Body of pancreas (tissue), 4 donors: ENCODE measurements at places on chromosomes 3 and 15.

DNA sequence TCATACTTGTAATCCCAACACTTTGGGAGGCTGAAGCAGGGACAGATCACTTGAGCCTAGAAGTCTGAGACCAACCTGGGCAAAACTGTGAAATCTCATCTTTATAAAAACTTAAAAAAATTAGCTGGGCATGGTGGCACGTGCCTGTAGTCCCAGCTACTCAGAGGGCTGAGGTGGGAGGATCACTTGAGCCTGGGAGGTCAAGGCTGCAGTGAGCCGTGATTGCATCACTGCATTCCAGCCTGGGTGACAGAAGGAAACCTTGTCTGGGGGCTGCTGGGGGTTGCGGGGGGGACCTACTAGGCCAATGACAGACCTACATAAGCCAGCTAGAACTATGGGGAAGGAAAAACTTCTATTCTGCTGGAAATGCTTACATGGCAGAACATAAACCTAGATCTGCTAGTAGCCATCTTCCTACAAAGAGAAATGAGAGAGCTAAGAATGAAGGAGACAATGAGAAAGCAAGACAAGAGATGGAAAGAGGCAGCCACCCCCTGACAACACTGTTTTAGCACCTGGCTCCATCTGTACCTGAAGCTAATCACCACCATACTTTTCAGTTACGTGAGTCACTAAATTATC is 23.9 kb downstream of the FOXP1 start:
- no peak for DNase-seq

DNA sequence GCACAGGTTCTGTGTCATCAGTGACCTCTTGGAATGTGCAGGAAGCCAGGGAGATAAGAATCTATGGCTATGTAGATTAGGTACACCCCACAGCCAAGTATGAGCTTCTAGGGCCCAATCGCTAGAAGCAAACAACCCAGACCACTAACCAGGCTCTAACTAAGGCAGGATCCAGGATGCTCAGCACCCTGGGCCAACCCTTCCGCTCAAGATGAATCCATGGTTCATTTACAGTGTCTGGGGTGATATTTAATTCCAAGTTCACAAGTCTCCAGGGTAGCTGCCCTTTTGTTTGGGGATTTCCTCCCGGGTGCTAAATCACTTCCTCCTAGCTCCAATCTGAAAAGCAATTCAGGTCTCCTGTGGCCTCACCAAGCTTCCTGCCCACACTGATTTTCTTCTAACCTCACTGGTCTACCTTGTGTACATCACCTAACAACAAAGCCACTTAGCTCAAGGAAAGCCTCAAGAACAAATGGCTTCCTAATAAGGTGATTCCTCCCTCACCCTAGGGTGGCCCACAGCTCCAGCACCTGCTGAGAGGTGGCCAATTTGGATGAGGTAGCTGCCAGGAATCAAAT is 2.4 kb downstream of the EHD4 start:
- DNase-seq: no peak

GRCh38 chr15:37059086-37059485 is 41.3 kb downstream of the MEIS2 start:
- no peak for DNase-seq

- DNase-seq: no peak
Observed at GRCh38 chr15:32870240-32871033, 152.6 kb downstream of the GREM1 start.

DNA sequence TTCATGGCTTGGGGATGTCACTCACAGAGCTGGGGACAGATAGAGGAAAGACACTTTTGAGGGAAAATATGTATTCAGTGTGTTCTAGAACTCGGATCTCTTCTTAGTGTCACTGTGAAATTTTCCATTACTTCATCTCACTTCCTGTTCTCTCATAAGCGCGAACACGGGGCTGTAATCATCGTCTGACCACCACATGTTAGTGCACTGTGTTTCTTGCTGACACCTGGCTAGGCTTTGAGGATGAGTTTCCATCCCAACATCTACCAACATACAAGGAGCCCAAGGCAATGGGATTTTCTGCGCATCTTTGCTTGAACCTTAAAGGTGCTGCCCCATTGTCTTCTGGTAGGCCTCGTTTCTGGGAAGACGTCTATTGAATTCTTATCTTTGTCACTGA is 84.0 kb downstream of the LIPC start:
- DNase-seq: no peak

- DNase-seq: no peak
Observed at GRCh38 chr3:72590732-72591221, 257.5 kb downstream of the SHQ1 start.

DNA sequence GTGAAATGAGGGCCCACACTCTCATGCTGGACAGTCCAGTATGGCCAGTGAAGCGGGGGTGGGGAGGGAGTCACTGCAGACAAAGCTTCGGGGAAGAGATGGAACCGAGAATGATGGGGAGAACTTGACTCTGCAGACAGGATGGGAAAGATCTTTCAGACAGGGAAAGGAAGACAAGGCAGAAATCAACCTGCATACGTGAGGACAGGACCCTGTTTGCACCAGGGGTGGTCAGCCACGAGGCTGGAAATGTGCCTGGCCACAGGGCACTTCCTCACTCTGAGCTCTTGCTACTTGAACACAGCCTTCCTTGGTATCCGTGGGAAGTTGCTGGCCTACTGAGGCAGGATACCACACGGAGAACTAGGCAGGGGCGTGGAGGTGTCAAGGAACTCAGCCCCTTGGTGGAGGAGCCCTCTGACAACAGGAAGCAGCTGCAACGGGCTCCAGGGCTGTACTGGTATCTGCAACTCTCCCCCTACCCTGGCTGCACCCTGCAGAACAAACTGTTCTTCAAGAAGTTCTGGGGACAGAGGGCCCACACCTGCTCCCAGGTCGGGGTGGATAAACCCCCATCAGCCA is 9.3 kb upstream of the SRP14 start:
- DNase-seq: peak; percentile 26

- DNase-seq: no peak
Observed at GRCh38 chr3:9136746-9137465, 112.5 kb downstream of the SRGAP3 start.

- no peak for DNase-seq
Observed at GRCh38 chr3:50806806-50807205, 132.1 kb downstream of the DOCK3 start.

- peak; percentile 13 for DNase-seq
Observed at GRCh38 chr15:67329984-67330733, 75.6 kb downstream of the IQCH start.

GRCh38 chr15:40092256-40092978 is 16.3 kb downstream of the BMF start:
- peak; percentile 46 for DNase-seq

DNA sequence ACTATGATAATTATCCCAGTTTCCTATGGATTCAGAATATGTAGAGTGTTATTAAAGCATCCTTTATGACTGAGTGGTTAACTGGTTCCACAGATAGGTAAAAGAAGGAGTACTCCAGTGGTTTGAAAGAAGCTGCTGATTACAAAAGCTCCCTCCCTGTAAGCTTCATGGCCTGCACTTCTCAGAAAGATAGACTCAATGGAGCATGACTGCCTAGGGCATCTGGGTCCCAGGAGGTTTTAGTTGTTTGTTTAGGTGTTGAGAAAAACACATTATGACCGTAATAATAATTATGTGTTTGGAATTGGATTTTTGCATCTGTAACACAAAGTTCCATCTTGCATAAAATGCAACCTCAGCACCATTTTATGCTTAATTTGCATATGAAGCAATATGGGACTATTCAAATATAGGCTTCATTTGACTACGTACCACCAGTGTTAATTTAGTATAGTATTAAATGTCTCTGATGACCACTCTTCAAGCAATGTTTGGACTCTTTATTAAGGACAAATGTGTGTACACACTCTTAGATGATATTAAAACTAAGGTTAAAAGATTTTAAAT is 121.1 kb downstream of the ROBO2 start:
- DNase-seq: no peak

- no peak for DNase-seq
Observed at GRCh38 chr3:155512175-155512866, 218.8 kb upstream of the STRIT1 start.

DNA sequence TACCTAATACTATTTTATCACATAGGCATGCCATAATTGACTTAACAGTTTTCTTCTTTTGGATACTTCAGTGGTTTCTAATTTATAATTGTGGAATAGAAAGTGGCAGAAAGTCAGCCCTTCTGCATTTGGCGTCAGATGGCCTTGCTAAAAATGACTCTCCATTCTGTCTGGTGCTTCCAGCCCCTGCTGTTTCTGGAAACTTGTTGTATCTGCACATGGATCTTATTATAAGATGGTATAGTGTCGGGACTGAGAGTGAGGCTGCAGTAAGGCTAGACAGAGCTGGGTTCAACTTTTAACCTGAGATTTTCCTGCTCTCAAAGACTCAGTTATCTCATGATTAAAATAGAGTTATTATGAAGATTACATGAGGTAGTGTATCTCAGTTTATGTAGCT is 74.8 kb upstream of the WDR72 start:
- no peak for DNase-seq

DNA sequence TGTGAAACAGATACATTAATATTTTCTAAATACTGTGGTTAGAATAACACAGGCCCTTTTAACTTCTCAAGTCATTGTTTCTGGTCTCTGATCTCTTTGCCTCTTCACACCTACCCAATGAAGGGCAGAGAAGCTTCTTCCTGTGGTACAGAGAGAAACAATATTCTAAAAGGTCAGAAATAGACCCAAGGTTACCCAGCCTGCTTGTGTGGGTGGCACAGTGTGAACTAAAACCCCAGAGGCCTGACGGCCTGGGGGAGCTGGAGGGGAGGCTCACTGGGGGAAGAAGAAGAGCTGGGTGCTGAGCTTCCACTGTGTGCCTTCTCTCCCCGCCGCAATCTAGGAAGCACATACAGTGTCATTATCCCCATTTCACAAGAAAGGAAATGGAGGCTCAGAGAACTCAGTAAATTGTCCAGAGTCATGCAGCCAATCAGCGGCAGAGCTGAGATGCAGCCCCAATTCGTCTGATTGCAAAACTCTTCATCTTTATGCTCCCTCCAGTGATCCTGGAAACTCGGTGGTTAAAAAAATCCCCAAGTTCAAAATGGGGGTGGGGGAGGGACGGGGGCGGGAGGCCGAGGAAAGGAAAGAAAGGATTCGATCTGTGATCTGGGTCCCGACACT is 64.1 kb upstream of the HEG1 start:
- DNase-seq: no peak

DNA sequence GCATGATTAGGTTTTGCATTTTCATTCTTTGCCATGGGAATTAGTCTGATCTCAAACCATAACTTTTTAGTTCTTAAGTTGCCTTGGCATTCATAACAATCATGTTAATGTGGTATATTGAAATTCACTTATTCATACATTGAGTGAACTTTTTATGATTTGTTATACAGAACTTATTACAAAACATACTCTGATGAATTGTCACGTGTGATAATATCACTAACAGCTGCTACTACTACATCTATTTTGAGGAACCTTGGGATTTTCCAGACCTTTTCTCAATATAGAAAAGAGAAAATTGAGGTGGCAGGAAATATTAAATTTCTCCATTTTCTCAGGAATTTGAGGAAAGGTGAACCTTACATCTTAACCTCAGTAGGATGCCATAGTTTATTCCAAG is 9.2 kb downstream of the LXN start:
- no peak for DNase-seq

DNA sequence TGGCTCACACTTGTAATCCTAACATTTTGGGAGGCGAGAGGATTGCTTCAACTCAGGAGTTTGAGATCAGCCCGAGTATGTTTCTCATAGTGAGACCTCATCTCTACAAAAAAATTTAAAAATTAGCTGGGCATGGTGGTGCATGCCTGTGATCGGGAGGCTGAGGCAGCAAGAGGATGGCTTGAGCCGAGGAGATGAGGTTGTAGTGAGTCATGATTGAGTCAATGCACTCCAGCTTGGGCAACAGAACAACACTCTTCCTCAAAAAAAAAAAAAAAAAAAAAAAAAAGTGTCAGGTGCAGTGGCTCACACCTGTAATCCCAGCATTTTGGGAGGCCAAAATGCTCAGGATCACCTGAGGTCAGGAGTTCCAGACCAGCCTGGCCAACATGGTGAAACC is 2.4 kb downstream of the RPL39L start:
- DNase-seq: no peak

DNA sequence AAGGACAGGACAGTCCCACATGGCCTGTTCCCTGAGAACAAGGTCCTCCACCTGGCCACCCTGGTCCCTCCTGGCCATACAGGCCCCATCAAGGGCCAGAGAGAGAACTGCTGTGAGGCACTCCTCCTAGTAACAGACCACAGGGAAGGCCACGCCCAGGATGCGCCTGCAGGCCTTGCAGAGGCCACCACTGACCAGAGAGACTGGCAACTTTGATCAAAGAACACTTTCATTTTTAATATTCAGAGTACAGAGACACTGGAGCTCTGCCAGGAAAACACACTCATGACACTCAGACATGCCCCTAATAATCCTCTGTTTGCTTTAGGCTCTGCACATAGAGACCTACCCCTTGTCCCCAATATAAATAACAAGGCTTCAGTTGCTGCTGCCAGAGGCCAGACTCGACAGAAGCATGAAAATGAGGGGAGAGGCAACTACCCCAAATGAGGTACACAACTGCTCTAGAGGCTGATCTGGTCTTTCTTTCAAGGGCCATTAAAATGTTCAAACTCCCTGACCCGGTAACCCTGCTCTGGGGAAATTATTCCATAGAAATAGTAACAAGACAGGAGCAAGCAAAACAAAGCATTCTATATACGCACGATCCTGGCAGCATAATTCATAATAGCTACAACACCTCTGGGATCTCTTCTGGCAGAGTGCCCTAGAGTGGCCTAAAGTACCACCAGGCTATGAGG is 44.8 kb downstream of the CCDC12 start:
- no peak for DNase-seq

- DNase-seq: no peak
Observed at GRCh38 chr3:88742106-88742505, 365.3 kb upstream of the EPHA3 start.

DNA sequence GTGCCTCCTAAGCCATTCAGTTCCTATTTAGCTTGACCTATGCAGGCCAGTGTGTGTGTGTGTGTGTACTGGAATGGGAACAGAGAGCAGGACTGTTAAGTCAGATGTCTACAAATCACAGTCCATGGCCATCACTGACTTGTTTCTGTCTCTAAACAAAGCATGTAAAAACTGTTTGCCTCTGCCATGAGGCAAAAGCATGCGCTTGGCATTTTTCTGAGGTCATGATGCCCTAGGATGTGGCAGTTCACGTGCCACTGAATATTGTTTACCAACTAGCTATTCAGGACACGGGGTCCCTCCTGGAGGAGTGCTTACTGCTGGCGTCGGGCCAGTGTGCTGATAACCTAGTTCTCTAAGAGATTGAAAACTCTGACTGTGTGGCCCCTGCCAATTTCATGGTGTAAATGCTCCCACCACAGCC is 8.2 kb upstream of the ATP13A3 start:
- DNase-seq: no peak
